ENCODE measurements at places on chromosomes 2 and 18. TPM values are rescaled to one million over a fixed set of nuclear protein-coding genes. Genes with fewer than 3 reads are reported as not detected.

The TACR1 gene
- total RNA-seq, result not detected

DNA sequence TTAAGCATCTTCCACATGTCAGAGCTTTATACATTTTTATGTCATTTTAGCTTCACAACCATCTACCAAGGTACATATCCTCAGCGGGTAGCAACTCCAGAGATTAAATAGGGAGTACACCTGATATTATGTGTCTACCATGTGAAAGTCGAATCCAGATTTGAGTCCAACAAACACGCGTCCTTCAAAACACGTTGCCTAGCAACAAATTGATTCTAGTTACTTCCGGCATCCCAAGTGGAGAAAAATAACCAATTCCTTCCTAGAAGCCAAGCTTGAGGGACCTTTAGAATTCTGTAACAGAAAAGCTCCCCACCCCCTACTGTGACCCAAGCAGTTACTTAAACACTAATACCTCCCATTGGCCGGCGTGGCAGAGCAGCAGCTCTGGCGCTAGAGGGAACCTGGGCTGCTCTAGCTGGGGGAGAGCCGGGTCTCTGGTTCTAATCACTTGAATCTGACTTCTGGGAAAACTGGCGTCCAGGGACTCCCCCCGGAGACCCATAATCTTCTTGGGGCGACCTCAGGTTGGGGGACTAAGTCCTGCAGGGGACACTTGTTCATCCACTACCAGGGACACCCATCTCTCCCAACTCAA is at the start of gene ERICH2:
TSS of gene ERICH2 (plus strand) at position 371 of the 598 bp plus-strand sequence. CDS start 304 bp downstream, outside the sequence.
- DNase-seq, result peak; percentile 65

- no peak for DNase-seq
Measured at GRCh38 chr18:48018851-48019250, 88.4 kb upstream of the SMAD2 start.

DNA sequence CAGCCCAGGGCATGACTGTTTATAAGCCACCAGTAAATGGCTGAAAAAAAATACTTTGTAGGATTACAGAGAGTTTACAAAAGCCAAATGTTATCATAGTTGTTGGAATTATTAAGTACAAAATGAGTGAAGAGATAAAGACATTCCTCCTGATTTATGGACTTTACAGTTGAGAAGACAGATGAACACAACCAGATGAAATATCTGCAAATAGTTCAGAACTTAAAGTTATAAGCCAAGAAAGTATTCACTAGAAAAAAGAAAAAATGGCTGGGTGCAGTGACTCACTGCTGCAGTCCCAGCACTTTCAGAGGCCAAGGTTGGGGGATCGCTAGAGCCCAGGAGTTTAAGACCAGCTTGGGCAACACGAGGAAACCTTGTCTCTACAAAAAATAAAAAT is 11.2 kb downstream of the PMAIP1 start:
- DNase-seq, result no peak

DNA sequence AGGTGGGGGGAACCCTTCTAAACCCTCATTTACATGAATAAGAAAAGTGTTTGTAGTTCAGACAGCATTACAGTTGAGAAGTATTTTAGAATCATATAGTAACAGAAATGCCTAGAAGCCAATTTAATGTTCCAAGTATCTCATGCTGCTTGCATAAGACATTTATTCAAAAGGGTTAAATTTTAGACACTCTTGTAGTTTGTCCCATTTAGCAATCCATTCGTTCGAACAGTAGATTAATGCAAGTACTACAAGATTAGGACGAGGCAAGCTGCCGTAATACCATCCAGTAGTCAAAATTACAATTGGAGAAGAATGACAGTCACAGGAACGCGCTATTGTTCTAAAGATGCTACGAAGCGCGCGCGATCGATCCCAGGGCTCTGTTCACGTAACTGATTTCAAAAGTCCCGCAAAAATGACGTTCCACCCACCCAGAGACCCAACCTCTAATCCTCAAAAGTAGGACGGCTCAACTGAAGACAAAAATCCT is 1.2 kb downstream of the TMEM237 start:
- no peak for DNase-seq

DNA sequence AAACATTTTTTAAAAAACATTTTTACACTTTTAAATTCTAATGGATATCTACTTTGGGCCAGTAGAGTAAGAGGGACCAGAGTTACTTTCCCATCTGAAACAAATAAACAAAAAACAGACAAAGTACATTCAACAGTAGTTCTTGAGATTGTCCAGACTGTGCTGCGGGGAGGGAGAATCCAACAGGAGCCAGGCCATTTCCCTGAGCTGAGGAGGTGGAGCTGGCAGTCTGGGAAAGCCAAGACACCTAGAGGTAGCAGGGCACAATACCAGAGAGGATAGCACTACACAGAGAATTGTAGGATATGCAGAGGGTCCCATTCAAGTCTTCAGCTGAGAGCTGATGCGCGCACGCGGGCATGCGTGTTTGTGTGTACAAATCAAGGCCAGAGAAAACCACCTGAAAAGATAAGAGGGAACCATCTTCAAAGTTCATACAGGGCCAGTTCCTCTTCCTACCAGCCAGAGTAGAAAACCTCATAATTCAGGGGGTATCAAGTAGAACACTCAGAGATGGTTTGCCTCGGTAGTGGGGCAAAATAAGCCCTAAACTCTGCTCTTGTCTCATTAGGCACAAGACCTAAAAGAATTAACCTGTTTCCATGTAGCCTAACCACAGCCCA is 44.0 kb downstream of the PTRHD1 start:
- DNase-seq, result no peak

DNA sequence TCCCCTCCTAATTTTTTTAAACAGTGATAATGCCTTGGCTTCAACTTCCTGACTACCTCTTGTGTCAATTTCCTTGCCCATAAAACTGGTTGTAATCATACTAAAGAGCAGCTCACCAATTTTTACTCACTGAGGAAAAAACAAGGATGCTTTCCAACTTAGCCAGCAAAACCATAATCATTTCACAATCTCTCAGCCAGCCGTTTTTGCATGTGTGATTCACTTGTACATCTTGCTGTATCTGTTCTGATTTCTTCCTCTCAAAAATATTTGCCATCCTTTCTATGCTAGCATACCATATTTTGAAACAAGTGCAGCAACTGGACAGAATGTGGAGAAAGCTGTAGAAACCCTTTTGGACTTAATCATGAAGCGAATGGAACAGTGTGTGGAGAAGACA is 60.7 kb downstream of the RAB27B start:
- no peak for DNase-seq

Data from naive thymus-derived CD8-positive, alpha-beta T cell (primary cell).